Activated B cell treated with CpG ODN at 0.5 μM for 24 hours (primary cell): ENCODE measurements at places on chromosomes 3 and 15.

GRCh38 chr3:16286161-16286560 lies 21.1 kb downstream of the OXNAD1 start:
- DNase-seq: no peak

GRCh38 chr15:89625716-89626115 lies 29.6 kb downstream of the KIF7 start:
- DNase-seq: no peak

DNA sequence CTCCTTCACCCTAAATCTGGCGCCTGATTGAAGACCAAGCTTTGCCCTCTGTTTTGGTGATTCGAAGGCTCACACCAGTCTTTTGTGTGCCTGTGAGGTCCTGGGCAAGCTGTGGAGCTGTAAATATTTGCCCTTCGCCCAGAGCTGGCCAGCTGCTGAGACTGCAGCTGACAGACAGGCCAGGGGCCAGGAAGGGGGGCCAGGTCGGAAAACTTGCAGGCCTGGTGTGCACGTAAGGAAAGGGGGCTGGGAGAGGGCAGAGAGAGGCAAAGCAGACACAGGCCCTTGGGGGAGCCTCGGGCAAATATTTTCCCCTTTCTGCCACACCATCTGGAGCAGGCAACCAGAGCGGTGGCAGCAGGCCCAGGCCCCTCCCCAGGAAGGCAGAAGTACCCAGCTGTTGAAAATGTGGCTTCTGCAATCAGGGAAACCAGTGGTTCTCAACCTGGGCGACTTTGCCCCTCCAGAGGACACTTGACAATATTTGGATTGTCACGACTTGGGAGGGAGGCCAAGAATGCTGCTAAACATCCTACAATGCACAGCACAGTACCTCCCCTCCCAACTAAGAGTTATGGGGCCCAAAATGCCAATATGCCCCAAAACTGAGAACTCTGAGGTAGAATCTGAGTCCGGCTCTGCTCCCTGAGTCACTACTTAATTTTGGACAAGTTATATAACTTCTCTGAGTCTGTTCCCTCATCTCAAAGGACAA lies 2.5 kb downstream of the PDZRN3 start:
- DNase-seq: no peak

DNA sequence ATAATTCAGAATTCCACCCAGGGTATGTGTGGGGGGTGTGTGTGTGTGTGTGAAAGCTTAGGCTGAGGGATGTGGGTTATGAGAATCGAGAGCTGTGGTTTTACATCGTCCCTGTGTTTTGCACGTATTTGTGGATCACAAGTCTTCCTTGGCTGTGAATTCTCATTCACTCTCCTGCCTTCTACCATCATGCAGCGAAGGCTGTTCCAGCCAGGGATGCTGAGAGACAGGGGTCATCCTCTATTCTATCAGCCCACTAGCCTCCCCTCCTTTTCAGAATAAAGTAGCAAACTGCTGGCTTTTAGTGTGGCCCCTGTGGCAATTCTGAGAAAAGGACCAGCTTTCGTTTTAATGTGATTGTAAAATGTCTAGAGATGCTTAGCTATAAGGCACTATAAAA lies 460.6 kb upstream of the NR2F2 start:
- DNase-seq: no peak

- no peak for DNase-seq
These were observed 19.9 kb downstream of the ITPR1 start for GRCh38 chr3:4512895-4513616.

DNA sequence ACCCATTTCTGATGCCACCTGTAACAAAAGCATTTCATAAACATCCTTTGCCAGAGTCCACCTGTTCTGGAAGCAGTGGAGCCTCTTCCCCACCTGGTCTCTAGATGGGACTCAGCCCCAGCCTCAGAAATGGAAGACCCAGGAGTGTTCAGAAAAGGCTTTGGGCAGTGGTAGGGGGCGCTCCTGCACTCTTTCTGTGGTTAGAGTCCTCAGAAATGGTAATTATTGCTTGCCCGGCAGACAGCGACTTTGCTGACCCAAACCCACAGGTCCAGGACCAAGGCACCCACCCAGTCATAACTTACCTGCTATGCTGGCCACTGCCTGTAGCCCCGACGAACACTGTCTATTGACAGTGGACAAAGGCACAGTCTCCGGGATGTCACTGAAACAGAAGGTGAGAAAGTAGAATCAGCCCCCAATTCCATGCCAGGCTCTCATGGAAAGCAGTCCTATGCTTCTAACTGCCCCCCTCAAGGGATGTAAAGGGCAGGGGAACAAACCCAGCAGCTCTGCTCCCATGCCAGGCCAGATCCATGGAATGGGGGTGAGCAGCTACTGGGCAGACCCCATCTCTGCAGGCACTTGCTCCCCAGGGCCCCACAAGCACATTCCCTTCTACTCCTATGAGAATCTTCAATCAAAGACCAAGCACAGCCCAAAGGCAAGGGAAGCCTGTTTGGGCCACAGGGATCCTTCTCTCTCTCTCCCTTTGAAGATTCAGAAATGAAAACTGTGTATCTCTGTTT lies 5.1 kb downstream of the ACAA1 start:
- no peak for DNase-seq

DNA sequence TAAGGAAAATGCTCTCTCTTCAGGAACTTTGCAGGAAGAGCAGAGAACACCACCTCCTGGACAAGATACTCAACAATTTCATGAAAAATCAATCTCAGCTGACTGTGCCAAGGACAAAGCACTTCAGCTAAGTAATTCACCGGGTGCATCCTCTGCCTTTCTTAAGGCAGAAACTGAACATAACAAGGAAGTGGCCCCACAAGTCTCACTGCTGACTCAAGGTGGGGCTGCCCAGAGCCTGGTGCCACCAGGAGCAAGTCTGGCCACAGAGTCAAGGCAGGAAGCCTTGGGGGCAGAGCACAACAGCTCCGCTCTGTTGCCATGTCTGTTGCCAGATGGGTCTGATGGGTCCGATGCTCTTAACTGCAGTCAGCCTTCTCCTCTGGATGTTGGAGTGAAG lies 200.5 kb downstream of the AKAP13 start:
- no peak for DNase-seq

GRCh38 chr15:87477737-87478686 lies 778.5 kb downstream of the NTRK3 start:
- no peak for DNase-seq

GRCh38 chr15:64938192-64938591 lies 26.5 kb downstream of the ANKDD1A start:
- DNase-seq: no peak

DNA sequence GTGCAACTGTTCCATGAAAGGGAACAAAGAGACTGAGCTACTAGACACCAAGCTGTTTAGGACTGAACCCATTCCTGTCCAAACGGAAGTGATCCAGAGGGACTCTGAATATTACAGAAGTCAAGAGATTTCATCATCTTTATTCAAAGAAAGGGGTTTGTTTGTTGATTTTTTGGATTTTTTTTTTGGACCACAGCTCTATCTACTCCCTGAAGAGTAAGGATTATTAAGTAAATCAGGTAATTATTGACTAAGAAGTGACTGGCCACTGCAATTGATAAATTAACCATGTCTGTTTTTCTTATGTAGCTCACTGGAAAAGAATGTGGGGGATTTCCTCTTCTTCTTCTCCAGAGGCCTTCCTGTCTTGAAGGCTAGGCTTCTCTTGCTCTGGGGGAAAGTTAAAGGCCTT lies 146.6 kb upstream of the TPM1 start:
- DNase-seq: no peak

DNA sequence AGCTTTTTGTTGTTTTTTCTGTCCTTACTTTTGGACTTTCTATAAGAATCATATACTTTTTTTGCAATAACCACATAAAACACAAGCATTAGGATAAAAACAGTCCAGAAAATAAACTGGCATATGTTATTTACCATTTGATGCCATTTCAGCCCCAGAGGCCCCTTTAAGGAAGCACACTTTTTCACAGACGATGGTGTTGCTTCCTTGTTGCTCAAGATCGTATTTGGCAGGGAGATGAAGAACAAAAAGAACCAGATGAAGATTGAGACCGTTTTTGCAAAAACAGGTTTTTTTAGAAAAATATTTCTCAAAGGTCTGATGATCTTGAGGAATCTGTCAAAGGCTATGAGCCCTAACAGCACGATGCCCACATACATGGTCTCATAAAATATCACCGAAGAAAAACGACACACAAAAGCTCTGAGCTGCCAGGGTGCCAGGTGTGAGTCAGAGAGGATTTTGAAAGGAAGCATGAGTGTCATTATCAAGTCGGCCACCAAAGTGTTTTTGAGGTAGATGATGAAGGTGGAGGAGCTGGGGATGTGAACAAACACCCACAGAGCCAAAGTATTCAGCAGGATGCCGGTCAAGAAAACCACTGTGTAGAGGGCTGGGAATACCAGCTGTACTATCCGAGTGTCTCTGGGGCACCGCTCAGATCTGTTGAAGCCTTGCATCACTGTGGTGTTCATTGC lies 902 bp downstream of the P2RY13 start:
- peak; percentile 17 for DNase-seq

DNA sequence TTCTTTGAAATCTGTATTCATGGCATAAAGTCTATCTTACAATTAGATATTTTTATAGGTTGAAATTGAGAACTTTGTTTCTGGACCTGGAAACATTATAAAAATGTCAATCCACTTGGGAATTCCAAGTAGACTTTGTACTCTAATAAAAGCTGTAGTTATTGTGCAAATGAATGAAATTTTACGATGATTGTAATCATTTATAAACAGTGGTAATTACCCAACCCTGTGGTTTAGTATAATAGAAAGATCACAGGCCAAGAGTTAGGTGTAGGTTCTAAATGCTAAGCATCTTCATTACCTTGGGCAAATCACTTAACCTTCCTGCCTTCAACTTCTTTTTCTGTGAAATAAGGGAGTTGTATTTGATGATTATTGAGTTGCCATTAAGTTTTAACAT lies 13.2 kb upstream of the SLC7A14 start:
- no peak for DNase-seq

DNA sequence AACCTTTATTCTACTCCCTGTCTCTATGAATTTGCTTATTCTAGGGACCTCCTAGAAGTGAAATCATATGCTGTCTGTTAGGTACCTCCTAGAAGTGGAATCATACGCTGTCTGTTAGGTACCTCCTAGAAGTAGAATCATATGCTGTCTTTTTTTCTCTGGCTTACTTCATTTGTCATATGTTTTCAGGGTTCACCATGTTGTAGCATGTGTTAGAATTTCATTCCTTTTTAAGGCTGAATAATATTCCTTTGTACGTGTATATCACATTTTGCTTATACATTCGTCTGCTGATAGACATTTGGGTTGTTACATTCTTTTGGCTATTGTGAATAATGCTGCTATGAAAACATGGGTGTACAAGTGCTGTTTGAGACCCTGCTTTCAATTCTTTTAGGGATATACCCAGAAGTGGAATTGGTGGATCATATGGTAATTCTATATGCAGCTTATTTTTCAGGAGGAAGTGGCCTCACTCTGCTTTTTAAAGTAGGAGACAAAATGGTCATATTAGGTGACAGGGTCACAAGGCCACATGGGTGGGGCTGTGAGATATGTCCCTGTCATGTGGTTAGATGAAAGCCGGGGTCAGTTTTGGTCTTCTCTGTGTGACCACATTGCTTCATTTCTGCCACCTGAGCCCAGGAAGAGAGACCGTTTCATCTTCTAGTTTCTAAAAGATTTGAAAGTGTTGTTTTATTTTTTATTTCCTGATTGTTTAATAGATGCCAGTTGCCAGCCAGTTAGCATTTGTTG lies 76.7 kb downstream of the FLNB start:
- no peak for DNase-seq

DNA sequence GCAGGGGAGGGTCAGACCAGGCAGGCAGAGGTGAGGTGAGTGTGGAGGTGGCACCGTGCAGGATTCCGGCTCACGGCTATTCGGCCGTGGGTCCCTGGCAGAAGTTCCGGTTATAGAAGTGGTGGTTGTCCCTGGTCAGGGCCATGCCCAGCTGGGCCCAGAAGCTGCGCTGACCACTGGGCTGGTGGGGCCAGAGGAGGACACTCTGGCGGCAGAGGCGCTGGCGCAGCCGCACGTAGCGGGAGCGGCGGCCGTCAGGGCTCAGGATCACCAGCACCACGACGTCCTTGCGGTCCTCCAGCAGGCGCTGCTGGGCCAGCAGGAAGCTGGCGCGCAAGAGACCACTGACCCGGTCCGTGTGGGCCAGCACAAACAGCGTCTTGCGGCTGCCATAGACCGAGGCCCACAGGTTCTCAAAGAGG lies 4.3 kb downstream of the TLR9 start:
- no peak for DNase-seq

DNA sequence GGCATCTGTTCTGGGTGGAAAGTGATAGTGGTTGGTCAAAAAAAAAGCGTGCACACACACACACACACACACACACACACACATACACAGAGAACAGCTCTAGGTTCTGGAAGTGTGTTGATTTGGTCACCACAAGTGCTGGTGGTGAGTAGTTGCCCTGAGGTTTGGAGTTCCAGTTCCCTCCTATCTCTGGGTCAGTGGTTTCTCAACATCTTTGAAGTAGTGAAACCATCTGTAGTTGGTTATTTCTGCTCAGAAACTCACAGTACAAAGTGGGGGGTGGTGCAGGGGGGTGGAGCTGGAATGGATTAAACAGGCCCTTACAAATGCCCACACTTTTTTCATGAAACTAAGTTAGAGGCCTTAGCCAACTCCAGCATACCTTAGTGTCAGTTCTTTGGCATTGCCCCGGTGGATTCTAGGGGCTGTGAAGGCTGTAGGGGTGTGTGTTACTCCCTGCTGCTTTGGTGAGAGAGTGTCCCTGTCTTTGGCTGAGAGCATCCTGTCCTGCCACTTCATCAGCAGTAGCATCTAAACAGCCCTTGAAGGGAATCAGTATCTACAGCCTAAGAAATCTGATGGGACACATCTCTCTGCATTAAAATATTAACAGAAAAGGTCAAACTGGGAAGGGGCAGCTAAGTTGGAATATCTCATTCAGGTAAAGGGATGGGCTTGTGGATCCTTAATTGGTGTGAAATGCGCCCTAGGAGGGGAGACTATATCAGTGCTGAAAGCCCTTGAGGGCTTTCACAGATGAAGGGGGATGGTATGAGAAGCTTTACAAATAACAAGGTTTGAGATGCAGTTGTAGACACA lies 20.6 kb downstream of the SMAD3 start:
- no peak for DNase-seq

- no peak for DNase-seq
These were observed 1.4 kb downstream of the GPR149 start for GRCh38 chr3:154428286-154429206.

- no peak for DNase-seq
These were observed 107.9 kb downstream of the DNAH12 start for GRCh38 chr3:57436195-57436761.

DNA sequence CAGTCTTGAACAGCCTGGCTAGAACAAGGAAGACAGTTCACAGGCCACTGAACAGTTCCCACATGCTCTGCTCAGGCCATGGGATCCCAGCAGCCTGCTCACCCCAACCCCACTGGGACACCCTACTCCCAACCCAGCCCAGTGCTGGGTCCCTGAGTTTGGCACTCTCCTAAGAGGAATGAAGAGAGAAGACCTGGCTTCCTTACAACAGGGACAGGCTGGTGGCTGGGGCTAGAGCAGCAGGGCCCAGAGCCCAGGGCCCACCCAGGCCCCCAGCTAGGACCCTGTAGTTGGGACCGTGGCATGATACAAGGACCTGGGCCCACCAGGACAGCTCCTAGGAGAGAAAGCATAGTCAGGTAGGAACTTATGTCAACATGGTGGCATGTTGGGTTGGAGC lies 43.4 kb downstream of the SEMA3G start:
- no peak for DNase-seq
